ENCODE measurements at places on chromosomes 12 and 14.
A peak's percentile ranks its signal among the peaks of the same experiment; 100 is the strongest.

GRCh38 chr12:88237954-88238353 is 95.8 kb downstream of the TMTC3 start:
- no peak for DNase-seq

- peak; percentile 74 for DNase-seq
These were observed 20.5 kb upstream of the ITPR2 start for GRCh38 chr12:26853303-26854030.

DNA sequence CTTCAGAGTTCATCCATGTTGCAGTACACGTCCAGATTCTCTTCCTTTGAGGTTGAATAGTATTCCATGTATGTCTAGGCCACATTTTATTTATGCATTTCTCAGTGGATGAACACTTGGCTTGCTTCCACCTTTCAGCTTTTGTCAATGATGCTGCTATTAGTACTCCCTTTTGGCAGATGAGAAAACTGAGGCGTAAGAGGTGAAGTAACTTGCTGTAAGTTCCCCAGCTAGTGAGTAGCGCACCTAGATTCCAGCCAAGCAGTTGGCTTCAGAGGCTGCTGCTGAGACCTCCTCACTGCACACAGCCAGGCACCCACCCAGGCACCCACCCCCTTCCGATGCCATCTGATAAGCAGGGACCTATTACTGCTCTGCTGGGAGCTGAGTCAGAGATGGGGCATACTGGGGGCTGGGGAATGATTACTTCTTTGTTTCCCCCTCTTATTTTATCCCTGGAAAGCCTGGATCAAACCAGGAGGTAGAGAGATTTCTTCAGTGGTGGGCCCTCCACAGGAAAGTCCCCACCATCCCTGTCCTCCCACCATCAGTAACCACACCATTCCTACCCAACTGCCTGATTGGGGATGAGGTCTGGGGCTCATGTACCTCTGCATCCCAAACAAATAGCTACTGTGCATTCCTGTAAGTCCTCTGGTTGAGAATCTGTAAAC is 234.6 kb downstream of the PCNX1 start:
- DNase-seq: no peak

GRCh38 chr14:98591161-98591560 is 680.8 kb downstream of the BCL11B start:
- DNase-seq: no peak

- no peak for DNase-seq
These were observed 606 bp downstream of the TNFAIP2 start for GRCh38 chr14:103123634-103124500.

DNA sequence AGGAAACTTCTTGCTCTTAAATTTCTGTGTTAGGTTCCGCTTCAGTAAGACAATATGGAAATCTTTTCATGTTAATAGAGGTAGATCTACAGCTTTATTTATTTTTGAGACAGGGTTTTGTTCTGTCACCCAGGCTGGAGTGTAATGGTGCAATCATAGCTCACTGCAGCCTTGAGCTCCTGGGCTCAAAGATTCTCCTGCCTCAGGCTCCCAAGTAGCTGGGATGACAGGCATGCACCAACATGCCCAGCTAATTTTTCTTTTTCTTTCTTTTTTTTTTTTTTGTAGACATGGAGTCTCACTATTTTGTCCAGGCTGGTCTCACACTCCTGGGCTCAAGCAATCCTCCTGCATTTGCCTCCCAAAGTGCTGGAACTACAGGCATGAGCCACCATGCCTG is 70.1 kb downstream of the DAO start:
- no peak for DNase-seq

DNA sequence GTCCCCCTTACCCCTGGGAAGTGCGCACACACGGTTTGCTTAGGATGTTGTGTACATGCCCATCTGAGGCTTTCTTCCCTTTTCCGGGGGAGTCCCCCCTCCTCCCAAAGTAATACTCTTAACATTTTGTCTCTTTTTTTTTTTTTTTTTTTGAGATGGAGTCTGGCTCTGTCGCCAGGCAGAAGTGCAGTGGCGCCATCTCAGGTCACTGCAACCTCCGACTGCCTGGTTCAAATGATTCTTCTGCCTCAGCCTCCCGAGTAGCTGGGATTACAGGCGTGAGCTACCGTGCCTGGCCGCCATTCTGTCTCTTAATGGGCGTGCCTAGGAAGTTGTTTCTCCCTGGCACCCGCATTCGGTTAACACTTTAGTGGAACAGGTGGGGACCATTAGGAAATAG is 4.5 kb upstream of the GMFB start:
- no peak for DNase-seq

DNA sequence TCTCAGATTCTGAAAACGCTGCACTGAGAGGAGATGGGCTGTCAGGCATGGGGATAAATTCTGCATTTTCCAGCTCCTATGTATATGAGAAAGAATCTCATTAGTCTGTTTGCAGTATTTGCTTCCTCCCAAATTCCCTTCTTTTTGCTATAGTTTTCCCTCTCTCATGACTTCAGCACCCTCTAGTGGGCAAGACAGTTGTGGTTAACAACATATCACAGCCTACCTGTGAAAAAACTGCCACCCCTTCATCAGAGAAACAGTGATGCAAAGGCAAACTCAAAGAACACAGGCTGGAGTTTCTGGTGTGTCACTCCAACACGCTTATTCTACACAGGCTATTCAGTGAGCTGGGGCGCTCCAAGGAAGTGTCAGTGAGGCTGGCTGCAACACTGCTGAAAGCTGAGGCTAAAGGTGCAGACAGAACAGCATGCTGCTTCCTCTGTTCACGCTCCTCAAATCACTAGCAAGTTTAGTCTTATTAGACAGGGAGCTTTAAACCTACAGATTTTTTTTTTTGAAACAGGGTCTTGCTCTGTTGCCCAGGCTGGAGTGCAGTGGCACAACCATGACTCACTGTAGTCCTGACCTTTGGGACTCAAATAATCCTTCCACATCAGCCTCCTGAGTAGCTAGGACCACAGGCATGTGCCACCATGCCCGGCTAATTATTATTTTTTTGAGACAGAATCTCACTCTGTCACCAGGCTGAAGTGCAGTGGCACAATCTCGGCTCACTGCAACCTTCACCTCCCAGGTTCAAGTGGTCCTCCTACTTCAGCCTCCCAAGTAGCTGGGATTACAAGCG is 19.3 kb downstream of the ZC2HC1C start:
- peak; percentile 37 for DNase-seq

- no peak for DNase-seq
These were observed 4.7 kb upstream of the CPNE6 start for GRCh38 chr14:24066496-24067132.

GRCh38 chr12:30457621-30458289 is 237.9 kb downstream of the IPO8 start:
- DNase-seq: no peak

- DNase-seq: no peak
These were observed 21.5 kb downstream of the LLPH start for GRCh38 chr12:66109056-66109455.

GRCh38 chr12:98733667-98734350 is 88.7 kb downstream of the APAF1 start:
- DNase-seq: no peak
